Natural killer cell (primary cell): ENCODE measurements at places on chromosomes 3 and 15.

GRCh38 chr3:148075771-148076716 is 621.7 kb upstream of the AGTR1 start:
- no peak for DNase-seq

- no peak for DNase-seq
Observed at GRCh38 chr15:77748078-77749064, 115.7 kb upstream of the LINGO1 start.

- no peak for DNase-seq
Observed at GRCh38 chr3:50251220-50251619, 15.2 kb downstream of the GNAI2 start.

DNA sequence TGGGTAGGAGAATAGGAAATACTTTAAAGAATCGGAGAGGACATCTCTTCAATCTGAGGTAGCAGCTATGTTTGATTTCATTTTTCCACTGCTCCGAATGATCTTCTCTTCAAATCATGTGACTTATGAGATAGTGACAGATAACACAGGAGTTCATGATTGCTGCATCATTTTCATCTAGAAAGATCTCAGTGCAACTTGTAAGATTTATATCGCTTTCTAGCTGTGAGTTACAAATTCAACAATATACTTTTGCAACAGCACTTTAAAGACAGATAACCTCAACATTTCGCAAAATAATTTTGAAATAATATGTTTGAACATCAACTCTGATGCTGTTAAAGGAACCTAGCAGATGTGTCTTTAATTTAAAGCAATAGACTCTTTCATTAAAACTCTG is 99.9 kb upstream of the CCDC80 start:
- DNase-seq = peak; percentile 38

DNA sequence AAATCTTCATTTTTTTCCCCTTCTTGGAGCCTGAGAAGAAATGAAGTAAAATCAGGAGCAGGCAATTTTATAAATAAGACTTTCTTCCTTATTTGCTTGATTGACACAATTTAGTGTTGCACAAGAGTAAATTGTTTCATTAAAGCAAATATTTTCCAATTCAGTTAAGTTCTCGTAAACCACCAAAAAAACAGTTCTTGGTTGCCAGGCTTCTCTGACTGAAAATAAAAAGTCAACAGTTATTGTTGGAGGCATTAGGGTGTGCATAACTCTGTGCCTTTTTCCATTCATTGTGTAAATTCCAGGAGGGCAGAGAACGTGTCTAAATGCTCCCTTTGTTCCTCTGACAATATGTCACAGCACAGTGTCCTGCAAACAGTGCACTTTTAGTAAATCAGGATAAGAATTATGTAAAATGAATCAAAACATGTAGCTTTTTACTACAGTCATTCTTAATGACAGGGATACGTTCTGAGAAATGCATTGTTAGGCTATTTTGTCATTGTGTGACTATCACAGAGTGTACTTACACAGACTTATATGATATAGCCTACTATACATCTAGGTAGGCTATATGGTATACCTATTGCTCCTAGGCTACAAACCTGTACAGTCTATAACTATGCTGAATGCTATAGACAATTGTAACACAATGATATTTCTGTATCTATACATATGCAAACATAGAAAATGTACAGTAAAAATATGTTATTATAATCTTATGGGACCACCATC is at the start of gene CP:
TSS of gene CP (minus strand) at position 47 of the 735 bp plus-strand sequence. CDS start at position 10, 37 bp downstream.
- no peak for DNase-seq

DNA sequence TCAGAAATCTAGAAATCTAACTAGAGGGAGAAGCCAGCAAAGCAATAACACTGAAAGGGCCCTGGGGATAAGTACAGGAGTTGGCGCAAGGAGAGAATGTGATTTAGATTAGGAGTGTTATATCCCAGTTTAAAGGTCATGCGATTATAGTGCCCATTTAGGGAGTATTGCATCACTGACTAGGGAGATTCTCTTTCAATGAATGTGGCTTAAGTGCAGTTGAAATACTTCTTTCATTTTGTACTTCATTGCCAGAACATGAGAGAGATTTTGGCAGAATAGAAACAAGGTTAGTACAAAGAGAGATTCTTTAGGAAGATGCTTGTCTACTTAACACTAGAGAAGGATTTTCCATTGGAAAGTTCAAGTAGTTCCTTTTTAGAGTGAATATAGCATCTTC is 13.9 kb downstream of the ROBO2 start:
- no peak for DNase-seq

GRCh38 chr15:101251830-101252820 is at the start of gene CHSY1:
Gene CHSY1 (minus strand): TSS chr15:101252048. CDS start chr15:101251456, 592 bp downstream.
- peak; percentile 92 for DNase-seq

DNA sequence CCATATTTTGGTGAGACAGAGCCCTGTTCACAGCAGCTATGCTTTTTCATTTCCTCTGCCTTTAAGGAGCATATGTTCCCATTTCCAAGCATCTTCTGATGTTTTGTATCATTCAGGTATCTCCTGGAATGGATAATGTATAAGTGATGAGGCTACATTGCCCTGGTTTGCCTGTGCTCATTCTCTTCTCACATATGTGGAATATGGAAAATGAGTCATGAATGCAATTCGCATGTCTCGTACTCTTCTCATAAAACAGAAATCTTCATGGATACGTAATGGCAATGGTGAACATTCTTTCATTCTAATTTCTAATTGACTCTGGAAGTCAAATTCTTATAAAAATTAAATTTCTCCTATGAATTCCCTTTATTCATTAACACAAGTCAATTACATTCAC is 143.1 kb downstream of the CDIN1 start:
- DNase-seq = no peak

- DNase-seq = peak; percentile 70
Observed at GRCh38 chr3:127694467-127695215, 21.9 kb downstream of the ABTB1 start.

- DNase-seq = no peak
Observed at GRCh38 chr15:81481346-81481745, 107.3 kb upstream of the TMC3 start.

- no peak for DNase-seq
Observed at GRCh38 chr3:3516996-3517395, 282.2 kb upstream of the LRRN1 start.

- DNase-seq = no peak
Observed at GRCh38 chr3:46557814-46558183, 8.3 kb downstream of the LRRC2 start.

GRCh38 chr3:61733876-61734275 is 172.5 kb downstream of the PTPRG start:
- DNase-seq = no peak

DNA sequence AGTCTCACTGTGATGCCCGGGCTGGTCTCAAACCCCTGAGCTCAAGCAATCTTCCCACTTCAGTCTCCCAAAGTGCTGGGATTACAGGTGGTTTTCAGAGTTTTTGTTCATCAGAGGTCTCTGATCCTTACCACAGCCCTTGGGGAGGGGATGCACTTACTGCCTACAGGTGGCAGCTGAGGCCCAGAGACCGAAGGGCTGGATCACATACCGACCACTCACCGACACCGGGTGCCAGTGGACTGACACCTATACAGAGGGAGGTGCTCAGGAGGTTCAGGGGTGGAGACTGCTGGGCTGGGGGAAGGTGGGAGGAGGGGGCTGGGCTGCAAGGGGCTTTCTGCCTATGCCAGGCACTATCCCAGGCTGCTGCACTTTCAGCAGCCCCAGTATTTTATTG is 19.5 kb downstream of the DUSP7 start:
- DNase-seq = no peak

DNA sequence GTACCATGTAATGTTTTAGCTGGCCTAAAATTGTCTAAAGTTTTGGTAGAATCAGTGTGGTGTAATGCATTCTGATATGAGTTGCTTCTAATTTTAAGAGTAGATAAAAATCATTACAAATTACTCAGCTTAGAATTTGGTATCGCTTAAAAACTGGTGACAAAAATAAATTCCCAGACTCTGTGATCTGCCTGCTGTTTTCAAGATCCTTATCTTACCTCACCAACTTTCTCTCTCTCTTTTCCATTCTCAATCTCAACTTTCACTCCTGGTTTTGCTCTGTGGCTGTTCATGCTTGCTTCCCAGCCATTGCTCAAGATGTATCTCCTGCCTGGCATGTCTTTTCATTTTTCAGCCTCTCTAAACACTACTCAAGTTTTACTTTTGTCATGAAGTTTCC is 45.7 kb downstream of the TCF12 start:
- DNase-seq = no peak

GRCh38 chr3:99875581-99875928 is 57.9 kb downstream of the CMSS1 start:
- DNase-seq = no peak

DNA sequence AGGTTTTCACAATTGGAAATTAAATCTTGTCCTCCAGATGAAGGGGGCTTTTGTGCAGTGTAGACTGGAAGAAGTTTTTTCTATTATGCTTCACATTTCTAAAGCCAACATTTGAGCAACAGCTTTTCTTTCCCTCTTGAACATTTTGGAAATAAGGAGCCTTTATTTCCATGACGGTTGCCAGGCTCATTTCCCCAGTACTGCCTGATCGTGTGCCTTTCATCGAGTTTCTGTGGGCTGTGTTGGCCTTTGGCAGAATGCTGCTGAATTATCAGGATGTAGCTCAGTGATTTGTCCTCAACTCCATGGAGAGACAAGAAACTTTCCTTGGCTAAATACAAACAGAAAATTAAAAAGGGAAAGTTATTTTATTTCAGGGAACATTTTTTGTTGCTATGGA is 314.8 kb upstream of the LRRC3B start:
- DNase-seq = no peak

DNA sequence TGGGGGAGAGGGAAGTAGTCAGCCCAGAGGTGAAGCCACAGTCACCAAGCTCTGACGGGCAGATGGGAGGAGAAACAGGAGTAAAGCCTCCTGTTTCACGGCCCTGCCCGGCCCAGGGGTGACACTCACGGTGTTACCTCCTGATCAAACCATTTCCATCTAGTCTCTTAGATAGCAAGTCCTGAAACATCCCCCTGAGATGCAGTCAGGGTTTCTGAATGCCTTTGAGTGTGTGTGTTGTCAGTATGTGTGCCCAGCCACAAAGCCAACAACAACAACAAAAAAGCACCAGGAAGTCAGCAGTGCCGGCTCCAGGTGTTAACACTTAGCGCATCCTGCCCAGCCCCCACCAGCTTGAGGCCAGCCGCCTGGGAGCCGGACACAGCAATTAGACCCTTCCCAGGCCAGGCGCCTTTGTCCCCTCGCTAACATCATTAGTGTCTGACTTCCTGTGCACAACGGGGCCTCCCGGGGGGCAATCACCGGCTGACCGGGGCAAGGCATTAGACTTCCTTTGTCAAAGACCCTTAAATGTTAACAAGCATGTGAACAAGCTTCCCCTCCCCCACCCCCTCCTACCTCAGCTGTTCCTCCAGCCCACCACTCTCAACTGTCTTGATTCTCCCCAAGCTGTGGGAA is 34.5 kb downstream of the IL17RD start:
- DNase-seq = no peak

DNA sequence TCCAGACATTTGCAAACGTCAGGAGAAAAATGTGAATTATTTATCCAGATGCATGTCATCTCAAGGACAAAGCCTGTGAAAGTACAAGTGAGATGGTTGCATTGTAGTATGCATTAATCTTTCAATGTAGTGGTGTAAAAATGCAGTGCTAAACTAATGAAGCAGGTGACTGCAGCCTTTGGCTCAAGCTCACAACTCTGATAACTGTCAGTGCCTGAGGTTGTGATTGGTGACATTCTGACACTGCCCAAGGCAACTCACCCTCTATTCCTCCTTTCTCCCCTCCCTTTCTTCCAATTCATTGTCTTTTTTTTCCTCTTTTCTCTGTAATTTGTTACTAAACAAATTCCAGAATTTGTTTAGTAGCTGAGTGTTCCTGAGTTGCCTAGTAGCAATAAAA is 20.0 kb upstream of the TMOD3 start:
- no peak for DNase-seq

GRCh38 chr3:57756528-57757401 is 656 bp downstream of the SLMAP start:
- DNase-seq = peak; percentile 43

- peak; percentile 66 for DNase-seq
Observed at GRCh38 chr3:129827765-129828164, 65.7 kb downstream of the TMCC1 start.

- DNase-seq = no peak
Observed at GRCh38 chr3:30659270-30660130, 53.1 kb downstream of the TGFBR2 start.

GRCh38 chr3:178671791-178672190 is 135.6 kb downstream of the KCNMB2 start:
- no peak for DNase-seq

DNA sequence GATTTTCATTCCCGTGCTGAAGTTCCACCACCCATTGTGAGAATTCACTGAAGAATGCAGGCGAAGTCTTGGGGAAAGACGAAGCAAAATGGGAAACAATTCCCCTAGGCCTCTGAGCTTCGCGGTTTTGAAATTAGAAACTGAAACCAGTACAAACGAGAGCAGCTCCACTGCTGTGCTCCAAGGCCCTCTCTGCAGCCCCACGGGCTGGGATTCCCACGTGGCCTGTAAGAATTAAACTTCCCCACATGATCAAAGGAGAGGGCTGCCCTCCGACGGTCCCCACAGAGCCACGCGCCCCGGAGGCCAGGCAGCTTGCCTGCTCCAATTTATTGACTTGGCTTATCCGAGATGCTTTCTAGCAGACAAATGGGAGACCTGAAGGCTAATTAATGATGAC is 144.0 kb downstream of the GREM1 start:
- no peak for DNase-seq

GRCh38 chr15:25688166-25688565 is 175.0 kb downstream of the ATP10A start:
- no peak for DNase-seq

GRCh38 chr3:15693355-15693754 is 91.8 kb downstream of the BTD start:
- DNase-seq = peak; percentile 14

DNA sequence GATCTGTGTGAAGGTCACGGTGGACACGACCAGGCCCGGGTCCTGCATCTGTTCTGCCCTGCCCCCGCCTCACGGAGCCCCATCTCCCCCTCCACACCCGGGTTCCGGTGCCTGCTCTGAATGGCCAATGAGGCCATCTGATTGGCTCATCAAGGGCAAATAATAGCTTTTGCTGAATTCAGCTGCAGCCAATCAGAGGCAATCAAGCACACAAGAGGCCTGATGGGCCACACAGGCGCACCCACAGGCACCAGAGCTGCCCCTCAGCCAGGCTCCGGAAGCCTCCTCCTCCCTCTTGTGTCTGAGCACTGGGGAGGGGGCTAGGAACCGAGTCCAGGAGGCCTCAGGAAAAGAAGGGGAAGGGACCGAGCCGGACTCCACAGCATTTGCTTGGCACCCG is 49.5 kb downstream of the CACNA2D2 start:
- DNase-seq = no peak

GRCh38 chr3:41846850-41847249 is 115.1 kb downstream of the ULK4 start:
- no peak for DNase-seq

DNA sequence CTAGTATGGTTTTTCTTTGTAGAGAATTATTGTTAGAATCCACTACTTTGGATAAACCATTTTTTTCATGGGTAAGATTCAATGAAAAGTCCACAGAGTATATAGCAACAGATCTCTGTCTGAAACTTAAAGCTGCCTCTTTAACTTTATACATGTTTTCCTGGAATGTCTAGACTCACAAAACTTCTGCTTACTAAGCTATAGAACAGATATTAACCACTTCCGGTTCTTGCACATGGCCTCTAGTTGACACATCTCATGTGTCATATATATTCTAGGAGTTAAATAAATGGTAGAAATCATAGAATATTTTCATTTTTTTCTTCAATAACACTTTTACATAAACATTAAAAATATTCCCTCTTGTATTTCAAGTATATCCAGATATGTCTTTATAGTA is 1693.9 kb downstream of the SI start:
- no peak for DNase-seq

- no peak for DNase-seq
Observed at GRCh38 chr3:98843266-98843959, 58.1 kb downstream of the DCBLD2 start.
